ENCODE measurements at places on chromosomes 16 and 17.
A peak's percentile ranks its signal among the peaks of the same experiment; 100 is the strongest.

- DNase-seq = peak; percentile 91
These were observed 5.8 kb upstream of the RARA start for GRCh38 chr17:40303009-40303657.

DNA sequence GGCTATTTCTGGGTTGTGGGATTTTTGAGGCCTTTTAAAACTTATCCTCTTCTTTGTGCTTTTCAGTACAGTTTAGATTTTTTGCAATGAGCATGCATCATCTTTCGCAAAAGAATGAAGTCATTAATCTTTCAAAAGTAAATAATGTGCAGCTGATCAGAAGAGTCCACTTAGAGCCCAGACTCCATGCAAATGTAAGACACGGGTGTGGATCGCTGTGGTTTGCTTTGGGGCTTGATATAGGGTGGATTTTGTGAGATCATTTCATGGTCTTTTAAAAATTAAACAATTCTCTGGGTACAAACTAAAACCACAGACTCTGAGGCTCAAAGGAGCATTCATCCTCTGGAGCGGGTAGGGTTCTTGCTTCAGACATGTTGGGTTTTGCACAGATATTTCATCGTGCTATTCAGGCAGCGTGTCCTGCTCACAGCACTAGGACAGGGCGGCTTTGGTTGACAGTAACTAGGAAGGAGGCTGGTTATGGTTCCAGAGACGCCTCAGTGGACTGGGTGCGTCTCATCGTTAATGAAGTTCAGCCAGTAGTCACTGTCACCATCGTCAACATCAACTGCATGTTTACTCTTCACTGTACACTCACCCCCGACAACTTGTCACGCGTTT, 129.4 kb upstream of the PLCG2 start:
- DNase-seq = peak; percentile 32

DNA sequence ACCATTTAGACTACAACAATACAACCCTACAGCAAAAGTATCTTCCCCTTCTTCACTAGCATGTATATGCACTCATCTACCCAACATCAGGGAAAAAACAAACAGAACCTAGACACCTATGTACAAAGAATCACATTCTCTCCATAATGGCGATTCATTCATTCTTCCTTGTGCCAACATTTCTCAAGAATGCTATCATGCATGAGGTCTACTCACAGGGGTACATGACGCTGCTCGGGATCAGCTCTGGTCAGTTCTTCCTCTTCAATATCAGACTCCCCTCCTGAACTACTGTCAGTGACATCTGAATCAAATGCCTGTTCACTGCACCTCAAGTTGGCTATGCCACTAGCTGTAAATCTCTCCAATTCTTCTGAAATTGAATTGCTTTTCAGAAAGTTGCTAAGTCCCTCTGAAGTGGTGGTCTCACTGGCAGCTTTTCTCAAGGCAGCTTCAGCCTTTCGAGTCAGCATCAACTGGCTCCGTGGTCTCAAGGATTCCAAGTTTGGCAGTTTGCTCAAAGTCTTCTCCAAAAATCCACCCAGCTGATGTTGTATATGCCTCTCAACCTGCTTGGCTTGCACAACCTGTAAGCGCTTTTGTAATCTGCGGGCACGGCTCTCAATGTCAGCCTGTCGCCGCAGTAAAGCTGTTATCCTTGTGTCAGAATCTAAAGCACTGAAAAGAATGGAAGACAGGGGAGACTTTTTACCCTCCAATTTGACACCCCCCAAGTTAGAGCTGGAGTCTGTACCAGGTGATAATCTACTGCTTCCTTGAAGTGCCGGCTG, 22.4 kb downstream of the KANSL1 start:
- DNase-seq = no peak

DNA sequence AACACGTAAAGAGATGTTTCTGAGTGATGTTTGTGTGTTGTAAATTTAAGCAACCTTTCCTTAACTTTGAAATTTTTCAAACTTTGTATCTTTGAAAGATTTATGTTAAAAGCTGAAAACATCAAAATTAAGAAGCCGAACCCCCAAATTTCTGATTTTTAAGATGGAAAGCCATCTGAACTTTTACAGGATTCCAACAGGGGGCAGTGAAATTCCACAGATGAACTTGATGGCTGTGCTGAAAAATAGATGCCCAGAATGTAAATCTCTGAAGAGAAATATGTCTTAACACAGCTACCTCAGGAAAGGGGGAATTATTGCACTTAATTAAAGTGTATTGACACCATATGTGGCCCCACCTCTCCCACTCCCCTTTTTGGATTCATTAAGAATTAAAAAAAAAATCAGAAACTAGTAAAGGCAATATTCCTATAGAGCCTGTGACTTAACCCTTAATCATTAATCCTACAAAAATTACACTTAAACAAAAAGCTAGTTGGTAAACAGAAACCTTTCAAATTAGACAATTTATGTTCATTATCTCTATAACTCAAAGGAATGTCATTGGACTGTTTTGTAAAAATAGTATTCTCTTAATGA, 597.9 kb downstream of the KCNJ2 start:
- DNase-seq = peak; percentile 47

- DNase-seq = no peak
These were observed 392.9 kb upstream of the EEF2KMT start for GRCh38 chr16:5490499-5490898.

- no peak for DNase-seq
These were observed 27.1 kb downstream of the MEOX1 start for GRCh38 chr17:43634591-43635125.
